CD4-positive, CD25-positive, alpha-beta regulatory T cell (primary cell): ENCODE measurements at places on chromosomes 7 and 10.

- DNase-seq = no peak
Observed at GRCh38 chr7:156378806-156379205, 261.8 kb upstream of the RNF32 start.

GRCh38 chr7:76302347-76303201, at the start of gene HSPB1:
Gene HSPB1, plus strand, starts transcription at chr7:76302673. Its CDS starts 40 bp downstream, at chr7:76302713.
- peak; percentile 66 for DNase-seq

DNA sequence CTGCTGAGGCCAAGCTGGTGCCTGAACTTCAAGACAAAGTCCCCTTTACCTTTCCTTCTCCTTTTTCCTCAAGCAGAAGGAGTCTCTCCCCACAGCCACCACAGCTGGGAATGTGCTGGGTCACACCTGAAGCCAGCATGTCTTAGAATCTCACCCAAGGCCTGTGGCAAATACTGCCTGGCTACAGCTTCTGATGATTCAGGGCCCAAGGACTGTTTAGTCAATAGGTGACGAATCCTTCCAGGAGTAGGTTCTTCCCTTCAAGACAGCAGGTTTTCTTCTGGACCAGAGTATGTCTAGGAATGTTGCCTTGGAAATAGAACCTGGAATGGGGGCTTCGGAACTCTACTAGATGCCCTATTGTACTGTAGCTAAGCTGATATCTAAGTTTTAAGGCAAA, 374.6 kb downstream of the KIF20B start:
- DNase-seq = no peak

DNA sequence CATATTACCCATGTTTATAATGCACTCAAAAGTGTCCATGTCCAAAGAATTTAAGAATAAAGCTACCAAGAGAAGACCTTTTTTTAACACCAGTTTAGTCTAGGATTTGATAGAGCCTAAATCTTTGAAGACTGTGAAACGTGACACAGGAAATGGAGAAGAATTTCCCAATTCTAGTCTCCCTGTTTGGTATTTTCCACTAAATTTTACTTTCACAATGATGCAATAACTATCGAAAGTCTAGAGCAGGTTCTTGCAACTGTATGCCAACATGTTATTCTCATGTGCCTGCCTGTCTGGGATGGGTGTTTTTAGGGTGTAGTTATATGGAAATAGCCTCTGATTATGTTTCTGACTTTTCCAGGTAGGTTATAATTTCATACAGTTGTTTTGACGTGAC, 6.9 kb upstream of the MXI1 start:
- DNase-seq = no peak

GRCh38 chr10:70974351-70974901, 86.1 kb upstream of the PCBD1 start:
- no peak for DNase-seq

GRCh38 chr10:11594589-11595394, 16.7 kb downstream of the USP6NL start:
- DNase-seq = no peak

- DNase-seq = no peak
Observed at GRCh38 chr10:78278058-78278404, 244.4 kb downstream of the RPS24 start.

GRCh38 chr7:5375925-5376324, 47.7 kb downstream of the TNRC18 start:
- DNase-seq = no peak

- peak; percentile 48 for DNase-seq
Observed at GRCh38 chr10:27446091-27446918, 57.8 kb upstream of the RAB18 start.

DNA sequence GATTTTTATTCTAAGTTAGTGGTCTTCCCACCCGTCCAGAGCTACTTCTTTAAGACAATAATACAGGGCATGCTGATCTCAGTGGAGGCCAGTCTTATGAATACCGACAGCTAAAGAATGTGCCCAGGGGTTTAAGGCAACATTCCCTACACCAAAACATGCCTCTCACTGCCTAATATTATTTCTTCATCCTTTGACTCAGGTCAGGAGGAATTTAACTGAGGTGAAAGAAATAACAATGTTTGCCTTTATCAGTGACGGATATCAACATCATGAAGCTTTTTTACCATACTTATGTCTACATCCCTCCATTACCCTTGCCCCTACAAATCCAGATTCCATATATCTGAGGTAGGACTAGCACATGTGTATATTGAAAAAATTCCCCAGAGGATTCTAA, 33.3 kb upstream of the TES start:
- no peak for DNase-seq

GRCh38 chr7:106187613-106188350, 75.7 kb upstream of the SYPL1 start:
- DNase-seq = no peak

DNA sequence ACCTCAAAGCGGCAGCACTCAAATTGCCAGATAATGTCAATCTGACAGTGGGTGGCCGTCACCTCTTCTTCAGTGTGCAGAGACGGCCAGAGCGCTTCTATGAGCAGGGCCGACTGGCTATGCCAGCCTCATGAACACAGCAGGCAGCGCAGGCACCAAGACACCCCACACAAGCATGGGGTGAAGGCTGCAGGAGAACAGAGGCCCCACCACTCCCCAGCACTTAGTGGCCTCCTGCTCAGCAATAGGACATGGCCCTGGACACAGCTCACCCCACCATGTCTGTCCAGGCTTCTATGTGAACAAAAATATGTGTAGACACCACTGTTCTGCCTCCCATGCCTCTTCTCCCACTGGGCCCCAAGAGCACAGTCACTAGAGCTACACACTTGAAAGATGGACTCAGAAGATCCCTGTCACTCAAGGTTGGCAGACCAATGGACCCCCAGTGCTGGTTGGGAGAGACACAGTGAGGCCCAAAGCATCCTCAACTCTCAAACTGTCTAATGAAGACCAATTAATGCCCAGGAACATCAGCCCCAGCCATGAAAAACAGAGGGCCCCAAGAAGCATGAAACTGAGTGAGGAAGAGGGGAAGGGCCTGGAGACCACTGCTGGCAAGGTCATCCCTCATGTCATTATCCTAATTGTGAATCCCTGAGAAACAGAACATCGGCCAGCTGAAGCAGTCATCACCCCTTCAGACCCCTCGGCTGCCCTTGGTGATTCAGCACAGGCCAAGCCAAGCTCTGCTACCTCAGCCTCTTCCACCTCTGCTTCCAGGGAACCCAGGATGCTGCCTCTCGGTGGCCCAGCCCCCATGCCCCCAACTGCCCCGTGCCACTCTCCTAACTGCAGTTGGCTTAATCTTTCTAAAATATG, 77.7 kb downstream of the GRID1 start:
- no peak for DNase-seq
